Substantia nigra (tissue), 51 donors: ENCODE measurements at places on chromosomes 11 and 22.

GRCh38 chr11:128244871-128245270 is 342.5 kb downstream of the ETS1 start:
- no peak for DNase-seq

GRCh38 chr11:47394050-47394321 is 14.4 kb upstream of the SLC39A13 start:
- DNase-seq: no peak

DNA sequence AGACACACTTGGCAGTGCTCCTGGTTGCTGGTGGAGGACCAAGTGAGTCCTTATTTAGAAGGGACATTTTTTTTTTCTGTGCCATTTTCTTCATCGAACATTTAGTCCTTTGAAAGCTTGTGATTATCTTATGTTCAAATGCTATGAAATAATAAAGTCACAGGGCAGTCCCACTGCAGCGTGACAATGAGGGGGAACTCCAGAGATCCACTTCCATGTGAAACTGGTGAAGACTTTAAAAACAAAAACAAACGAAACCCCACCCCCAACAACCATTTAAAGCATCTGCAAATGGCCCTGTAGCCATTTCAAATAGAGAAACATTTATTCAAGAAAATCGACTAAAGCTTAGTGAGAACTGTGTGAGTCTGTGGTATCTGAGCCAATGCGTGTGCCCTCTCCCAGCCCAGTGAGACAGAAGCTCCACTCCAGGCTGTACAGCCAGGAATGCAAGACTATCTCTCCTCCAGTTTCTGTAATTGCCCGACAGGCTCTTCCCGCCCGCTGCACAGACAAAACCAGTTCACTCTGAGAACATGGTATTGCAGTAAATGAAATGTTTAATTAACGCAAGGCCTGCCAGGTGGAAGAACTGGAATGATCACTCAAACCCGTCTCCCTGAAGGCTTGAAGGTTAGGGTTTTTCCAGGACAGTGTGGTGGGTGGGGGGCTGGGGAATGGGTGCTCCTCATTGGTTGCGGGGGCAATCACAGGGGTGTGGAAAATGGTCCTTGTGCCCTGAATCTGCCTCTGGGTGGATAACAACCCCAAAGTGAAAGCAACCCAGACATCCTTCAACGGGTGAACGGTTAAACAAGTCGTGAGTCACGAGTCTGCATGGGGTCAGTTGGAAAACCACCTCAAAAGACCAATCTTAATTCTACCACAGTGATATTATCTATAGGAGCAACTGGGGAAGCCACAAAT is 8.4 kb downstream of the KRTAP5-6 start:
- no peak for DNase-seq

DNA sequence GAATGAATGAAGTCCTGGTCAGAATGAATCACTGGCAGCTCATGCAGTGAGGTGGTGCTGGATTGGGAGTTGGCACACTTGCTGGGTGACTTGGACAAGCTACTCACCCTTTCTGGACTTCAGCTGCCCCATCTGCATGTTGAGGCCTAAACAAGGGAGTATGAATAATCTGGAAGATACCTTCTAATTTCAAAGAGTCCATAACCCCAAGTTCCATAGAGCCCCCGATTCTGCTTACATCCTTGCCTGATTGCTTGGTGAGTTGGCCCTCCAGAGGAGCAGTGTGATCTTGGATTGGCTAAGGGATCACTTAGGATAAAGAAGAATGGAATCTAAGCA is 18.3 kb upstream of the ACCSL start:
- no peak for DNase-seq

- DNase-seq: no peak
Observed at GRCh38 chr11:120236169-120237107, 3.5 kb upstream of the POU2F3 start.

- no peak for DNase-seq
Observed at GRCh38 chr11:26227883-26228502, 103.9 kb upstream of the ANO3 start.

- DNase-seq: no peak
Observed at GRCh38 chr11:36618363-36619047, 20.5 kb upstream of the RAG2 start.

- no peak for DNase-seq
Observed at GRCh38 chr11:112548641-112549040, 288.0 kb upstream of the PLET1 start.

- DNase-seq: no peak
Observed at GRCh38 chr11:280706-281485, 2.7 kb downstream of the NLRP6 start.

GRCh38 chr11:33532720-33533385 is 167.8 kb downstream of the C11orf91 start:
- no peak for DNase-seq

GRCh38 chr11:124768914-124769313 is 6.8 kb upstream of the ESAM start:
- DNase-seq: no peak

DNA sequence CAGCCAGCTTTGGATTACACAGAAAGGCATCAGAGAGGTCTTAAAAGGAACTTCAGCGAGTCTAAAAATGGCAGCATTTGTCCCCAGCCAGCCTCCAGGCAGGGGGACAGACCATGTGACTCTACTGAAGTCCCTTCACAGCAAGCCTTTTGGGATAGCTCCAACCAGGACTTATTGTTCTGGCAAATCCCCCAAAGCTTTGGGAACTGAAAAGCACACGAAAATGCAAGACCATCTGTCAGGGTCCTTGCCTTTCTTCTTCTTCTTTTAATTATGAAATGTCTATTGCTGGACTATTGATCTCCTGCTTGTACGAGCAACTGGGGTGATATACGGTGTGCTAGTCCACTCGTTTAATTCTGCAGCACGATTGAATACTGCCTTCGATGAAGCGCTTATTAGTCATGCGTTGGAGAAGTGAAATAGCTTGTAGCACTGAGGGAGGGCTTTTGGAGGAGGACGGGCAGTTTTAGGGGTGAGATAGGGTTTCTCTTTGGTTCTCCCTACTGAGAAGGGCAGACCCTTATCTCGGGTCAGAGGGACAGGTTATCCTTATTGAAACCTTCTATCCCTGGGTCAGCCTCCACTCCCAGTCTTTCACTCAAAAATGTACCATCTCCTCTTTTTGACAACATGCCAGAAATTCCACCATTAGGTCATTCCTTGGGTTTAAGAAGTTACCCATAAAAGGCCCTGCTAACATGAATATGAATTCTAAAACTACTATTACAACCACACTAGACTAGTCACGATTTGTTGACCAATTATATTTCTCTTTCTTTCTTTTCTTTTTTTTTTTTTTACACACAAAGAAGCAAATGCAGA is 416.4 kb downstream of the MIAT start:
- DNase-seq: no peak

GRCh38 chr11:95072948-95073347 is 6.2 kb downstream of the SRSF8 start:
- DNase-seq: no peak

- peak; percentile 53 for DNase-seq
Observed at GRCh38 chr22:23849009-23850006, 8.4 kb upstream of the SLC2A11 start.

GRCh38 chr11:8681837-8682302 is 595 bp downstream of the TRIM66 start:
- DNase-seq: no peak

DNA sequence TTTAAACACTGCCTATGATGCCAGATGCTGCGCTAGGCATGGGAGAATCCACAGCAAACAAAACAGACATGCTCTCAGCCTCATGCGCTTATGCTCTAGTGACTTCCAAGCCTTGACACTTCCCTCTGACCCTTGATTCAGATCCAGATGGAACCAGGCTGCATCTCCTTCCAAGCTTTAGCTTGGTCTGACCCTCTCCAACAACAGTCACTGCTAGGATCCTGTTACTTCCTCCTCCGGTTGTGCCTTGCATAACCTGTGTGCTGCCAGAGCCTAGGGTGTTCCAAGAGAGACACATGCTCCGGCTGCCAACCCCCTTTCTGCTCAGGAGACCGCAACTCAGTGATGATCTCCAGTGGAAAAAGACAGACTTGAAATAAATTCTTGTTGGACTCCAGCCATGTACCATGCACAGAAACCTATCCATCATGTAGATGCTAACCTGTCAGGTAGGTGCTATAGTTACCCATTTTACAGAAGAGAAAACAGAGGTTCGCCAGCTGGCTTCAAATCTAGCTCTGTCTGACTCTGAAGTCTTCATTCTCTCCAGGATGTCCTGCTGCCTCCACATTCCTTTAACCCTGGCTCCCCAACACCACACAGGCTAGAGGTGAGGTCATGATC is 136.3 kb upstream of the TEAD1 start:
- no peak for DNase-seq

DNA sequence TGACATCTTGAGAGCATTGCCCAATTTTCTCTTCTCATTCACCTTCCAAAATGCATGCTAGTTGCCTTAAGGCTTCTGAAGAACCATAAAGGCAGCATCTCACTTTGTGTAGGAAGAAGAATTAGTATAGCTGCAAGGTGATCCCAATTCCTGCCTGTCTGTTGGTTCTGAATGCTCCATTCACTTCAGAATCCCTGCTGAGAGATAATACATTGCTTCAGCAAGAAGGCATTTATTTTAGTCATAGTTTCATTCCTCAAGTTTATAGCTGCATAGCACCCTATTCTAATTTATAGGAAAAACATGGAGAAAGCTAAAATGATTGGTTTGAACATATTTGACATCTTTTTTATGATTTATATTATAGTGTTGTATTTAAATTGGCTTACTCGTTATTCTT is 181.3 kb downstream of the METTL15 start:
- DNase-seq: no peak

GRCh38 chr11:63563201-63564055 is at the start of gene PLAAT2:
TSS of gene PLAAT2 (minus strand) at chr11:63563379. CDS start at chr11:63563324, 55 bp downstream.
- DNase-seq: no peak

- DNase-seq: no peak
Observed at GRCh38 chr11:65275906-65276305, 14.1 kb downstream of the POLA2 start.

GRCh38 chr11:94708642-94709041 is 59.5 kb upstream of the AMOTL1 start:
- no peak for DNase-seq

DNA sequence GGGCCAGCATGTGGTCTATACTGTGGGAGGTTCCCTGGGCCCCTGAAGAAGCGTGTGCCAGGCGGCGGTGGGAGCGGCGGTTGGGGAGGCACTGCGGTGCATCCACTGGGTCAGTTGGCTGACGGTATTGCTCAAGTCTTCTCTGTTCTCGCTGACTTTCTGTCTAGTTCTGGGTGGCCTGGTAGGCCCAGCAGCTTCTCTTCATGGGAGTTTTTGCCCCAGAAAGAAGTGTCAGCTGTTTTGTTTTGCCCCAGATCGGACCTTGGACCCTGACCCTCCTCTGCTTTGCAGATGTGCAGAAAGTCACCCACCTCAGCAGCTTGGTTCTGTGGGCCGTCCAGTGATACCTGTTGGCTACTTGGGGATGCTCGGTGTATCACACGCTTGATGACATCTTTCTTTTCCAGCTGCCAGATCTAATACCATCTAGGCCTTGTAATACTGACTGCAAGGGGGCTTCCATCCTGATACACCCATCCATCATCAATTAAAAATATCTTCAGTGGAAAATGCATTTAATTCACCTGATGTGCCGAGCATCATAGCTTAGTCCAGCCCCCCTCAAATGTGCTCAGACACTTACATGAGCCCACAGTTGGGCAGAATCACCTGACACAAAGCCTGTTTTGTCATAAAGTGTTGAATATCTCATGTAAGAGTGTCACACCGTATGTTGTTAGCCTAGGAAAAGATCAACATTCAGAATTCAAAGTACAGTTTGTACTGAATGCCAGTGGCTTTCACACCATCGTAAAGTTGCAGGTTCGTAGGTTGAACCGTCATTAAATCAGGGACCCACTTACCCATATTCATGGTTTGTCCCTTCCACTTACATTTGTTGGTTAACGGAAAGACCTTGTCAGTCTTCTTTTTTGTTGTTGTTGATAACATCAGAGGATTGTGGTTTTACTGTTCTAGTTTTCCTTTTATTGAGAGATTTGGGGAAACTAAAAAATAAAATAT is 13.9 kb downstream of the ZBED4 start:
- no peak for DNase-seq

GRCh38 chr11:69078508-69078907 is 29.8 kb downstream of the TPCN2 start:
- DNase-seq: no peak

DNA sequence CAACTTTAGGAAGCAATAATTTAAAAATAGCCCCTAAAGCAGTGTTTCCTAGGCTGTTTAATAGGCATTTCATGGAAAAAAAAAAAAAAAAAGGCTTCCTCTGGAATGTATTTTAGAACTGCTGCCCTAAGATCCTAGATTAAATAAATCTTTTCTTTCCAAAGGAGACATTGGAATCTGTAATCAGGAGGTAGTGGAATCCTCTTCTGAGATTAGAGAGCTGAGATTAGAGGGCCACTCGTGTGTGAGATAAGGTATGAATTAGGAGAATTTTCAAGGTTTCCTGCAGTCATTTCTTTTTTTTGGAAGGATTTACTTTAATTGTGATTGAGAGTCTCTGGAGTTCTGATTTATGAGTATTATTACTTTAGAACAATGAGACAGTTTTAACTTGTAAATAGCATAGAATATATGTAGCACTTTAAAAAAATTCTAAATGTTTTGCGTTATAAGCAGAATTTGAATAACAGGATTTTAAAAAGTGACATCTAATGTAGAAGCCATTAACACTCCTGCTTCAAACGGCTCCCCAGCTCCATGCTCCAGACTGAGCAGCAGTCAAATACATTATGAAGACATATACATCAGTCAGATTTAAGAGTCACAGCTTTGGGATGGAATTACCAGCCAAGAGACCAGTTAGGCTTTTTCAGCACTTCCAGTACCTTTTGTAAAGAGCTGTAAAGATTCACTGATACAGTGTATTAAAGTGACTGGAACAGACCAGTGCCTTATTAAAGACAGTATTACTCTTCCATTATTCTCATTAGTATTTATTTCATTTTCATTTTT is 5.0 kb downstream of the EED start:
- no peak for DNase-seq

DNA sequence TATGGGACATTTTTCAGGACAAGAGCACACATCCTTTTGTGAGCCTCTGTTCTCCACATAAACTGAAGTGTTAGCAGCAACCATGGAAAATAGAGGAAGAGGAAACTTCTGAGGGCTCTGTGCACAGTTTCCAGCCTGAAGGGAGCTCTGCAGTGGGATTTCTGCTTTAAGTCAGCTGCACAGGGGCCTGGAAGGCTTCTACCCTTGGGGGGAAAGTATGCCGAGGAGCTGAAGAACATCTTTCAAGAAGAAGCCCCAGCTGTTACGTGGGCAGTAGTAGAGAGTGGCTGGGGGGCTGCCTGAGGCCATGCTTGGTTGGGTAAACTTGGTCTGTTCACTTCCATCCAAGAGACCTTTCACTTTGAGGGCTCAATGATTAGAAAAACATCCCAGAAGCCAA is 82.7 kb upstream of the EED start:
- no peak for DNase-seq

- DNase-seq: no peak
Observed at GRCh38 chr11:66454247-66454646, 12.5 kb upstream of the PELI3 start.

DNA sequence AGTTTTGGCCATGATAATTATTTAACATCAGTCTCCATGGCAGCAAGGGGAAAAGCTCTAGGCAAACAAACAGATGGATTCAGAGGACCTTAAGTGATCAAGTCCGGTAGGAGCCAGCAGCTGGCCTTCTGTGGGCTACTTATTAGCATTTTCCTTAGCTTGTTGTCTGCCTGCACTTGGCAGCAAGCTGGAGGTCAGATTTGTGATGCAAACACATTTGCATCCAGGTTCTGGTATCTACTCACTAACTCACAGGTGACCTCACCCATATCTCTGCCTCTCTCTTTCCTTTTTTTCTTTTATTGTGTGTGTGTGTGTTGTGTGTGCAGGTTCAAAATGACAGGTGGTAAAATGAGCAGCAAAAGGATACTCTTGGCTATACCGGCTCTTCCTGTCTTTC is 32.3 kb downstream of the ARHGAP42 start:
- DNase-seq: no peak
